ENCODE measurements at places on chromosomes 11 and 22.

DNA sequence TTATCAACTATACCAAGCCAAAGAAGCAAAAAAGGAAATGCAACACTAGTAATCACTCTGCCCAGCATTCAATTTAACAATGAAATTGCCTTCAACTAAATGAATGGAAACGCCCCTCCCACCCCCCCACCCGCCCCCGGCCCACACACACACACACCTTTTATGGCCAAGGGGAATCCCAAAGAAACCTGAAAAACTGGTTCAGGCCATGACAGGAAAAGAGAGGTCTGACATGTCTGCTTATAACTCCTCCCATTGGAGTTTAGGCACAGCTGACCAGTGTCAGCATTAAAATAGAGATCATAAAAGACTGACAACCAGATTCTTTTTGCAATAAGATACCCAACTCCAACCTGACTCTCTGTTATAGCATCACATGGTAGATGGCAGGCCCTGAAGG is 42.6 kb downstream of the ACER3 start:
- no peak for DNase-seq
- no peaks in the 10 kb centered on the region for H3K4me1 ChIP-seq
- H3K36me3 ChIP-seq: no peaks in the 10 kb centered on the region
- no peaks in the 10 kb centered on the region for H3K27me3 ChIP-seq

DNA sequence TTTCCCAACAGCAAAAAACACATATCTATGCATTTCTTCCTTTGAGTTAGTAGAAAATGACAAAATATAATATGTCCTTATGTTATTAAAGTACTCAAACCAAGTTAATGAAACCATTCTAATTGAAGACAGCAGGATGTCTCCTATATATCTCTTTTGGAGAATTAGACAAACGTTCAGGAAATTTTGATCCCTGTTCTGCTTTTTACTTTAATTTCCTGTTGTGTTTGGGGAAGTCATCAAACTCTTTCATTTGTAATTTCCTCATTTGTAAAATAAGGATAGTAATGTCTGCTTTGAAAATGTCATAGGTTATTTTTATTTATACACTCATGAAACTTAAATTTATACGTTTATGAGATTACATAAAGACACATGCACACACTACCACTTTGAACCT is 281.8 kb upstream of the ANO5 start:
- no peaks in the 10 kb centered on the region for H3K27me3 ChIP-seq
- no peak overlapping the region for H3K27ac ChIP-seq
- H3K36me3 ChIP-seq: no peaks in the 10 kb centered on the region

DNA sequence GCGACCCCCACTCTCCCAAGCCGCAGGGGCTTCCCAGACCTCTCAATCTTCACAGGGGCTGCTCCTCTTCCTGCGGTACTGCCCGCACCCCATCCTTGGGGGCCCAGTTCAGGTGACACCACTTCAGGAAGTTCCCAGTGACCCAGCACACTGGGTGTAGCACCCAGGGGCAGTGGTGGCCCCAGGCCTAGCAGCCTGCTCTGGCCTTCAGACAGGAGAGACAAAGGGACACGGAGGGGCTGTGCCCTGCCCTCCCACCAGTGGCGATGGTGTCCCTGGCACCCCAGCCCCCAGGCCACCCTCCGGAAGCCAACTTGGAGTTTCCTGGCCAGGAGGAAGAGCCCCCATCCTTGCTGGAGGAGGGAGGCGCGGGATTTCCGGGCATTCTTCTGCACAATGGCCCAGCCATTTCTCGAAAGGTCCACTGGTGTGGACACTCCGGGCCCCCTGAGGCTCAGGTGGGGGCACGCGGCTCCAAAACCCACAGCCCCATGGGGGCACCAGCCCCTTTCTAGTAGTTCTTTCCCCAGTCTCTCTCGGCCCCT is 978 bp upstream of the CLDN5 start:
- peak overlapping the region; percentile 55 for H3K4me3 ChIP-seq
- peaks cover 36% of the 10 kb centered on the region for H3K4me1 ChIP-seq
- no peaks in the 10 kb centered on the region for H3K36me3 ChIP-seq
- peak; percentile 23 for DNase-seq
- peak overlapping the region; percentile 54 for H3K27ac ChIP-seq

DNA sequence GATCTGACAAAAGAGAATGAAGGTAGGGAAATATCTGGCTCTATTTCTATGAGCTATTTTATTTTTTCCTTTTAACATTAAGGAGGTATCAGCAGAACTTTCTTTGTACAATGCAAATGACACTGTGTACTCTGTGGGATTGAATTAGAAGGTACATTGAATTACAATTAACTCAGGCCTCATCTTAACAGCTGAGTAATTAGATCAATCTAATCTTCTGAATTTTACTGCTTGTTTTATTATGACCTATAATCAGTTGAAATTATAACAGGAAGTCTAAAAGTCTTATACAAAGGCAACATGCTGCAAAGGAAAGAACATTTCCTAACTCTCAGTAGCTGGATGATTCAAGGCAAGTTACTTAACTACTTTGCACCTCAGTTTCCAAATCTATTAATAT is 69.8 kb downstream of the RELT start:
- H3K27me3 ChIP-seq: no peaks in the 10 kb centered on the region
- DNase-seq: no peak
- H3K4me1 ChIP-seq: no peaks in the 10 kb centered on the region
- no peak overlapping the region for H3K4me3 ChIP-seq

DNA sequence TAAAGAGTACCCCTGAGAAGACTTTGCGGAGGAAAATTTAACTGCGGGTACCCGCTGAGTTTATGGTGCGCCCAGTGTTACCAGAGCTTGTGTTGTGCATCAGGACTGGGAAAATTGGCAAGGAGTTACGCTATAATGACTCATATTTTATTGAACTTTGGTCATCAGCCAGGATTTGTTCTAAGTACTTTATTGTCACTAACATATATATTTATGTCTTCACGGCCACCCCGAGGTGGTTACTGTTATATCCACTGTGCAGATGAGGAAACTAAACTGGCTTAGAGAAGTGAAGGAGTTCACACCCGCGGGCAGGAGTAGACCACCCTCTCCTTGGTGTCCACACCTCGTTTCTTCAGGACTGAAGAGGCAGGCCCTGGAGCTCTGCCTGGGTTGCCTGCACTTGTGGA is 667 bp downstream of the ACCS start:
- DNase-seq: no peak
- peak overlapping the region; percentile 63 for H3K4me3 ChIP-seq
- H3K27ac ChIP-seq: peak overlapping the region; percentile 92
- peaks cover 5% of the 10 kb centered on the region for H3K4me1 ChIP-seq
- no peaks in the 10 kb centered on the region for H3K27me3 ChIP-seq

DNA sequence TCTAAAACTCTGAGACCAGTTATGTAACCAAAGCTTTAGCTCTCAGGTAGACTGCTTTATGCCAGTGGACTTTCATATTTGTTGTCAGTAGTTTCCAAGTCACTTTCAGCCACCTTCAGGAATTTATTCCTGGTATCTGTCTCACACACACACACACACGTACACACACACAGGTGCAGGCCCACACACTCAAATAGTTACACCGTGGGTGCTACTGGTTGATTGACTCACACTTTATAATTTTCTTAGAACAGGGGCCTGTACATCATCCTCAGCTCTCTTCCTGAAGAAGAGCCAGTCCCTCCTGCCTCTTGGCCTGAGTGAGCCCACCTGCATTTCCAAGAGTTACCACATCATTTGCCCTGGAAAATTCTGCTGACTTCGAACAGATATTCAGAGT is 555.2 kb downstream of the SOX6 start:
- no peaks in the 10 kb centered on the region for H3K27me3 ChIP-seq
- no peak for DNase-seq
- no peaks in the 10 kb centered on the region for H3K4me1 ChIP-seq
- no peak overlapping the region for H3K4me3 ChIP-seq
